ENCODE measurements at places on chromosomes 12 and 14. TPM values are rescaled to one million over a fixed set of nuclear protein-coding genes. Genes with fewer than 3 reads are reported as not detected.

DNA sequence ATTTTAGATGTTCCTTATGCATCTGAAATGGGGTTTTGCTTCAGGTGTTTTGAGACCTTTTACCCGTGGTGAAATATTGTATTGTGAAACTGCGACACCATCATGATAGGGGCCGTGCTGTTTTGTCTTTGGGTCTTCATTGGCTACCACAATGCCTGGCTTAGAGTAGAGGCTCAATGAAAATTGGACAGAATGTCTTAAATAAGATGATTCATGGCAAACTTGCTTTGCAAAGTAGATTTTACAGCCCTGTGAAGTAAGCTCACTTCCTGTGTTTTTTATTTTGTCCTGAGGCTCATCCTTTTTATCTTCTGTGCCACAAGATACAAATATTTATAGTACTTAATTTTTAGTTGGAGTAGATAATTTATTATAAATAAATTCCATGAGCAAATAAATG lies 111.3 kb upstream of the FRMD6 start:
- no peak for DNase-seq

The TGFB3 gene
- 1.8 TPM for total RNA-seq

GRCh38 chr12:39935839-39936238 lies 170.0 kb downstream of the SLC2A13 start:
- DNase-seq = no peak

The CD69 gene
- total RNA-seq = 197 TPM

DNA sequence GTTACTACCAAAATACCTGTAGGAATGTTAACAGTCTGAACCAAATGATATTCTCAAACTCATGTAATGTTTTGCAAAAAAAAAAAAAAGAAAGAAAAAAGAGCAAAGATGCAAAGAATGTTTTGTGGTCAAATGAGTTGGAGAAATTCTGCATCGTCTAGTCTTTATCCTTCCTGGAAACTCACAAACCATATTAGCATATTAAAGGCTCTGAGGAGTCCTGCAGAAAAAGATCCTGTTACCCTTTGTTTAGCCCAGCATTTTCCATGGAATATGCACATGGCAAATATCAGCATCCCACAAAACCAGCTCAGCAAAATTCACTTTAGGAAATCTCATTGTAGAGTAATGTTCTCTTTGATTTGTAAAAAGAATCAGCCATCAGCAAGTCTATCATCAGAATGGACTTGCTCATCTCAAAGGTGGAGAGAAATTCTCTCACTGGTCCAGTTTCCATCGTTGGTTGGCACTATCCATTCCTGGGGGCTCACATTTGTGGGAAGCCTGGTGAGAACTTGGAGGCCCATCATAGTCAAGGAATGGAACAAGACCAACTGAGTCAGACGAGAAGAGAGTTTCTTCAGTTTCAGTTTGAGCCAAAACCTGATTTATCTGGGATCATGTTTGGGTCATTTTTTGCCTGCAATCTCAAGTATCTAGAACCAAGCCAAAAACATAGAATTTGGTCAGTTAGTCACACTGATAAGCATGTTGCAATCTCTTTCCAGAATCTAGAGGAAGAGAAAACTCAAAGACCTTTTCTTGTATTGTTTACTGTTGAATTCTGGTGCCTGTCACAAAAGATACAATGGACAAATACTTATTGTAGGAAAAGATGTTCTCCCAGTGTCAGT lies 129.8 kb downstream of the TBX5 start:
- DNase-seq = no peak
